Natural killer cell (primary cell): ENCODE measurements at places on chromosomes 1 and 21. TPM values are rescaled to one million over a fixed set of nuclear protein-coding genes. Genes with fewer than 3 reads are reported as not detected.
A peak's percentile ranks its signal among the peaks of the same experiment; 100 is the strongest.

DNA sequence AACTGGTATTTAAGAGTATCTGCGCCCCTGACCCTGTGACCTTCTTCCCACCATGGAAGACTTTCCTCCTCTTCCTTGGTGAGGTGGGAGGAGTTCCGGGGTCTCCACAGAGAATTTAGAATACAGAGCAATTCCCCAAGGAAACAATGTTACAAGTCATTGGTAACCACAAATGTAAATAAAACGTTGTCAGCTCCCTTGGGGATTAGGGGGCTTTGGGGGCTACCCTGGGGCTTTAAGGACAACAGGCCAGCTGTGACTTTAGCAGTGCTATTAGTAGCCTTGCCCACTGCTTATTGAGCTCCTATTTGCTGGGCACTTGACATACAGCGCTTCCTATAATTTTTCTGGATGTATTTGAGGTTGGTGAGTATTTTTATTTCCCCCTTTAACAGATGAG lies 69.0 kb downstream of the IGSF21 start:
- peaks cover 2% of the 10 kb centered on the region for H3K27me3 ChIP-seq
- no peaks in the 10 kb centered on the region for H3K36me3 ChIP-seq
- DNase-seq, result no peak

The HJV gene
- not detected for total RNA-seq

GRCh38 chr1:92577261-92577895 lies 90.7 kb upstream of the GFI1 start:
- no peak overlapping the region for H3K4me3 ChIP-seq
- no peaks in the 10 kb centered on the region for H3K27me3 ChIP-seq
- DNase-seq, result no peak
- no peaks in the 10 kb centered on the region for H3K36me3 ChIP-seq
- H3K4me1 ChIP-seq, result no peaks in the 10 kb centered on the region

GRCh38 chr1:46520063-46520911 lies 30.7 kb downstream of the DMBX1 start:
- no peak overlapping the region for H3K4me3 ChIP-seq
- H3K27me3 ChIP-seq, result no peaks in the 10 kb centered on the region
- no peaks in the 10 kb centered on the region for H3K4me1 ChIP-seq
- no peak overlapping the region for H3K27ac ChIP-seq
- no peaks in the 10 kb centered on the region for H3K36me3 ChIP-seq

GRCh38 chr1:186059311-186059710 lies 315.7 kb downstream of the TPR start:
- no peaks in the 10 kb centered on the region for H3K36me3 ChIP-seq
- H3K27ac ChIP-seq, result no peak overlapping the region
- no peaks in the 10 kb centered on the region for H3K4me1 ChIP-seq
- no peak overlapping the region for H3K4me3 ChIP-seq
- H3K27me3 ChIP-seq, result no peaks in the 10 kb centered on the region
- DNase-seq, result no peak

The AXDND1 gene
- total RNA-seq, result 2.0 TPM

GRCh38 chr1:211595419-211595818 lies 16.5 kb upstream of the SLC30A1 start:
- H3K36me3 ChIP-seq, result no peaks in the 10 kb centered on the region
- no peak overlapping the region for H3K4me3 ChIP-seq
- H3K27me3 ChIP-seq, result no peaks in the 10 kb centered on the region
- H3K4me1 ChIP-seq, result peaks cover 11% of the 10 kb centered on the region

DNA sequence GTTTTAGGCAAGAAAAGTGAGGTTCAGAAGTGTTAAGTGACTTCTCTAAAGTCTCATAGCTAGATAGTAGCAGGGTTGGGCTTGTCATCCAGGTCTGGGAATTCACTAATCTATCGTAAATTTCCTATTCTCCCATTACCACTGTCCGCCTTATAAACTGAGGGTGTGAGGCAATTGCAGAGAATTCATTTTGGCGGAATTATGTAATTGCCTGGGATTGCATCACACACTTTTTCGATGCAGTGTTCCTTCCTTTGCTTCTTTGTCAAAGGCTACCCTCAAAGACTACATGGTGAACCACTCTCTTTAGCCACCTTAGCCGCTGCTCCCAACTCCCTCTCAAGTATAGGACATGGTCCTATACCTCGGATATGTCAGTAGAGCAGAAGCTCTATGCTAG lies 19.1 kb downstream of the SELP start:
- no peak for DNase-seq
- H3K27me3 ChIP-seq, result no peaks in the 10 kb centered on the region
- H3K4me3 ChIP-seq, result no peak overlapping the region
- no peak overlapping the region for H3K27ac ChIP-seq
- H3K4me1 ChIP-seq, result peaks cover 7% of the 10 kb centered on the region

DNA sequence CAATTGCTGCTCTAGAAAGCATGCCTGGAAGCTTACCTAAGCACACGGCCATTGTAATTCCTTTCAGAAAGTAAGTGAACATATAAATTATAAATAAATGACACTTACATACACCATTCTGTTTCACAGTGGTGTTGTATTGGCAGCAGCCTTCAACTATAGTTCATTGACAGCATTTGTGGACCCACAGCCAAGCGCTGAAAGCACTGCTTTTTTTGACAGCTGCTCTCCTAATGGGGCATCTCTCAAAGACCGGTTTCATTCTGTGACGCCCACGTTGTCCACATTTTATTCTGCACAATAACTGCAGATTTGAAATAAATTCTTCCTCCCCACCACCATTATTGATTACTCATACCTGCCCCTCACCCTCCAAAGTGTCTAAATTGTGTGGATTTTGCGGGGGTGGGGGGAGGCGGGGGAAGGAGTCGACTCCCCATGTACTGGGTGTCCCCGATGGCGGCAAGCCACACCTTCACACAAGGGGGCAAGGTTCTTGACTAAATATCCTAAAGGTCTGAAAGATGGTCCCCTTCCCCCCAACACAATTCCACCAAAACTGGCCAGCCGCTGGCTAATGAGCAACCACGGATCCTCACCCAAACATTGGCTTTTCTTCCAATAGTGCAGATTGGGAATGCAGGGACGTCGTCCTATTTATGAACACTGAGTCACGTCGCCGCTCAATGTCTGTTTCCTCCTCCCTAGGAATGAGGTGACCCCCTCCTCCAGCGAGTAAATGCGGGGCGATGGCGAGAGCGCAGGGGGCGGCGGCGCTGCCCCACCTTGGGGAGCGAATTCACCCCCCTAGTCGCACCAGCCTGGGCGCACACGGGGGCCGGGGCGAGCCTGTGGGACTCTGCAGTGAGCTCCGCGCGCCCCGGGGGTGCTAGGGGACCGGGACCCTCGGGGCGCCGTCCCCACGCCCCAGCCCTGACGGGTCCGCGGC lies 960 bp downstream of the RCAN1 start:
- peak; percentile 24 for DNase-seq
- peaks cover 10% of the 10 kb centered on the region for H3K4me1 ChIP-seq
- H3K36me3 ChIP-seq, result no peaks in the 10 kb centered on the region
- H3K27me3 ChIP-seq, result no peaks in the 10 kb centered on the region
- no peak overlapping the region for H3K27ac ChIP-seq
- peak overlapping the region; percentile 38 for H3K4me3 ChIP-seq

- no peaks in the 10 kb centered on the region for H3K27me3 ChIP-seq
- H3K4me1 ChIP-seq, result peaks cover 6% of the 10 kb centered on the region
- no peak overlapping the region for H3K4me3 ChIP-seq
- H3K36me3 ChIP-seq, result no peaks in the 10 kb centered on the region
These were observed 26.8 kb upstream of the ZNF697 start for GRCh38 chr1:119674835-119675289.

The SMIM1 gene
- total RNA-seq, result 0.78 TPM

The IRF6 gene
- 2.5 TPM for total RNA-seq

The CACNA1S gene
- not detected for total RNA-seq

DNA sequence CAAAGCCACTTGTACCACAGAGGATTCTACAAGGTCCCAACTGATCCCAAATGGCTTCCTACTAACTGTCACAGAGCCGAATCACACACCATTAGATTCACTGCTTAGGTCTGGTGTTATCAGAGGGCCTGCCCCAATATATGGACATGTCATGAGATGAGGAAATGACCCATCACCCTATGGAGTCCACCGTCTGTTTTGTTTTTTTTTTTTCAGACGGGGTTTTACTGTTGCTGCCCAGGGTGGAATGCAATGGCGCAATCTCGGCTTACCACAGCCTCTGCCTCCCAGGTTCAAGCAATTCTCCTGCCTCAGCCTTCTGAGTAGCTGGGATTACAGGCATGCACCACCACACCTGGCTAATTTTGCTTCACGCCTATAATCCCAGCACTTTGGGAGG lies 83.8 kb upstream of the ETS2 start:
- DNase-seq, result no peak
- no peak overlapping the region for H3K27ac ChIP-seq
- H3K4me1 ChIP-seq, result no peaks in the 10 kb centered on the region
- H3K27me3 ChIP-seq, result no peaks in the 10 kb centered on the region

DNA sequence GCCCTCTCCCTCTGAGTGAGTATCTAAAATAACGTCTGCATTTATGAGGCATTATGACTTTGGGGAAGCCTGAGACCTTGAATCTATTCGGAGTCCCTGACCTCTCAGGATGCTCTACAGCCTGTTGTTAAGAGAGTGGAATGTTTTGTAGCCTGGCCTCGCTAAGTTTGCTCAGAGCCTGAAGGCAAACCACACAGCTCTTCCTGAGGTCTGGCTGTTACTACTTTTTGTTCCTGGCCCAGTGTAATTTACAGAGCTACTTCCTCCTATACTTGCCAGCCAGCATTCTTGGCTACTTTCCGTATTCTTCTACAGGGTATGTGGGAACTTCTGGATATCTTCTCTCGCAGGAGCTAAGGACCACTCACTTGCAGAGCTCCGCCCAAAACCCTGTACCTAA lies 3.6 kb upstream of the ZMYM4 start:
- no peak overlapping the region for H3K4me3 ChIP-seq
- no peak overlapping the region for H3K27ac ChIP-seq
- H3K27me3 ChIP-seq, result no peaks in the 10 kb centered on the region
- DNase-seq, result no peak
- no peaks in the 10 kb centered on the region for H3K36me3 ChIP-seq

DNA sequence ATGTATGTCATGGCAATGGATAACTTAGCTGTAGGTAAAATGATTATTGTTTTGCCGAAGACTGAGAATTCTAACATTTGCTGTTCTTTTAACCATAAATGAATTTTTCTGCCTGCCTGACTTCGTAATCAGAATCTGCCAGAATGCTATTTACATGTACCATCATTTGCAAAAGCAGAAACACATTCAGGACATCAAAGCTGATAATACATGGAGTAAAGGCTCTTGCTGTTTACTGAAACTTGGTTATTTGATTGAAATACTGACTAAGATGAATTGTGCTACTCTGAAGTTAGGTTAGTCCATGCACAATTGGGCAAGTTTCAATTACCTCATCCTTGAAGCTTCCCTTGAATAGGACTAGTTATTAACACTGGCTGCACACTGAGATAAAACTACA lies 293.8 kb downstream of the PLA2G4A start:
- no peak overlapping the region for H3K27ac ChIP-seq
- no peaks in the 10 kb centered on the region for H3K36me3 ChIP-seq
- no peaks in the 10 kb centered on the region for H3K27me3 ChIP-seq
- no peaks in the 10 kb centered on the region for H3K4me1 ChIP-seq

The CYP2J2 gene
- total RNA-seq, result 0.21 TPM

- DNase-seq, result peak; percentile 7
- peaks cover 6% of the 10 kb centered on the region for H3K4me1 ChIP-seq
- no peak overlapping the region for H3K4me3 ChIP-seq
- H3K27ac ChIP-seq, result no peak overlapping the region
- H3K36me3 ChIP-seq, result no peaks in the 10 kb centered on the region
These were observed 100.0 kb upstream of the SLC44A3 start for GRCh38 chr1:94719926-94720793.

The SERPINC1 gene
- 0.38 TPM for total RNA-seq

- H3K27ac ChIP-seq, result no peak overlapping the region
- H3K4me3 ChIP-seq, result no peak overlapping the region
- H3K27me3 ChIP-seq, result no peaks in the 10 kb centered on the region
These were observed 1.2 kb upstream of the SLC25A33 start for GRCh38 chr1:9537863-9538668.

DNA sequence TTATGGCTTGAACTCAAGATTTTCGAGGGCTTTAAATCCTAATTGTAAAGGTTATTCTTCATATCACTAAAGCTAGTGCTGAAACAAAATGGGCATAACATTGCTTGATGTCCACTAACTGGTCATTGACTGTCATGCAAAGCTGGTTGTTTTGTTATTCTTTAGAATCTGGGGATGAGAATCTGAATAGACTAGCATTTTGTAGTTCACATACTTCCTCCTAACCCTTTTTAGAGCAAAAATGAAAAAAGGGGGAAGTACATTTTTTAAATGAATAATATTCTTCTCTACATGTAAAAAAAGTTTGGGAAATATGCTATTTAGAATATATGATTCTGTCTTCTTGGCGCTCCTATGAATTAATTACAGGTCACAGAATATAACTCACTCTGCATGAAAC lies 72.2 kb upstream of the HMCN1 start:
- no peaks in the 10 kb centered on the region for H3K27me3 ChIP-seq
- H3K4me1 ChIP-seq, result no peaks in the 10 kb centered on the region
- H3K36me3 ChIP-seq, result no peaks in the 10 kb centered on the region
- no peak overlapping the region for H3K27ac ChIP-seq
- DNase-seq, result no peak
- H3K4me3 ChIP-seq, result no peak overlapping the region

DNA sequence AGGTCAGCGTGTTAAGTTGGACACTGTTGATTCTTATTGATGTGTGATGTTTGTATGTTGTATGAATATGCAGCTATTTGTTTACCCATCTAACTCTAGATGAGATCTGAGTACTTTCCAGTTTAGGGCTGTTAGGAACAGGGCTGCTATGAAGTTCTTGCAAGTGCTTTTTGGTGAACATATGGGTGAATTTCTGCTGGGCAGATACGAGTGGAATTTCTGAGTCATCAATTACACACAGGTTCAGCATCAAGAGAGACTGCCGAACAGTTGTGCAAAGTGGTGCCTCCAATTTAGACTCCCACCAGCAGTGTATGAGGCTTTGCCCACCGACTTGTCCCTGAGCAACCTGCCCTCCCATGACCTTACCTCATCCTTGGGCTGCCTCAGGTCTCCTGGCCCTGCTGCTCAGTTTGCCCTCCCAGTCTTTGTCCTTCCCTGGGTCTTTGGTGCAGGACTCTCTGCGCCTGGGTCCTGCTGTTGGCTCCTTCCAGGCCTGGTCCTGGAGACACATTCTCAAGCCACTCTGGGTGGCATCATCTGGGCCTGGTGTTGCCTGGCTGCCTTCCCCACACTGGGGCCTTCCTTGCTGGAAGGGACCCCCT lies 343.6 kb downstream of the PTPRU start:
- no peak for DNase-seq
- H3K4me1 ChIP-seq, result no peaks in the 10 kb centered on the region
- H3K36me3 ChIP-seq, result no peaks in the 10 kb centered on the region
- H3K27ac ChIP-seq, result no peak overlapping the region
- H3K4me3 ChIP-seq, result no peak overlapping the region

GRCh38 chr1:25725482-25725881 lies 74.5 kb upstream of the SELENON start:
- H3K27ac ChIP-seq, result no peak overlapping the region
- no peak for DNase-seq
- no peak overlapping the region for H3K4me3 ChIP-seq
- H3K36me3 ChIP-seq, result no peaks in the 10 kb centered on the region
- H3K27me3 ChIP-seq, result peaks cover 16% of the 10 kb centered on the region

GRCh38 chr1:101181930-101182329 lies 54.9 kb upstream of the S1PR1 start:
- H3K4me1 ChIP-seq, result peaks cover 5% of the 10 kb centered on the region
- no peaks in the 10 kb centered on the region for H3K36me3 ChIP-seq
- no peak for DNase-seq
- no peak overlapping the region for H3K27ac ChIP-seq
- H3K4me3 ChIP-seq, result no peak overlapping the region

The TMEM167B gene
- 71.8 TPM for total RNA-seq
